ENCODE measurements at places on chromosomes 16 and 17.

- no peak for DNase-seq
These were observed 23.5 kb downstream of the USP36 start for GRCh38 chr17:78817123-78817522.

DNA sequence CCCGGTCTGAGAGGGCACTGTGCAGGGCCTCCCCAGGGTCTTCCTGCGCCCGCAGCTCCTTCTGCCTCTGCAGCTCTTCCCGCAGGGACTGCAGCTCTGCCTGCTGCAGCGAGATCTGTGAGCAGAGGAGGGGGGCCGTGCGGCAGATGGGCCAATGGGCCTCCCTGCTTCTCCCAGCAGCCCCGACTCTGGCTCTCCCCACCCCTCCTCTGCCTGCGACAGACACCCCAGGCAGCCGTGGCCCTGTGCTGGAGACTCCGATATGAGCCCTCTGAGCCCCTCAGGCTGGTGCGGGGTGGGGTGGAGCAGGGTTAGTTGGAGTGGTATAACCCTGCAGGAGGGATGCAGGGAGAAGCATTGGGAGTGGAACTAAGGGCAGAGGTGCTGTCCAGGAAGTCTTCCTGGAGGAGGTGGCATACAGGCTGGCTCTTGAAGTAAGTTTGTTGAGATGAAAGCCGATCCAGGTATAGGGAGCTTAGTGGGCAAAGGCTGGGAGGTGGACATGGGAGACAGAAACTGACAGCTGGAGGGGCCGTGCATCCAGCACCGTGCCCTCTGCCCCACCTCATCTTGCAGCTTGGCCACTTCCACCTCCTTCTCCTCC is 5.0 kb downstream of the THOC6 start:
- DNase-seq: no peak

GRCh38 chr16:29804455-29805231 is 1.7 kb upstream of the MAZ start:
- DNase-seq: no peak

GRCh38 chr16:31913668-31914067 is 40.1 kb downstream of the ZNF267 start:
- DNase-seq: no peak

DNA sequence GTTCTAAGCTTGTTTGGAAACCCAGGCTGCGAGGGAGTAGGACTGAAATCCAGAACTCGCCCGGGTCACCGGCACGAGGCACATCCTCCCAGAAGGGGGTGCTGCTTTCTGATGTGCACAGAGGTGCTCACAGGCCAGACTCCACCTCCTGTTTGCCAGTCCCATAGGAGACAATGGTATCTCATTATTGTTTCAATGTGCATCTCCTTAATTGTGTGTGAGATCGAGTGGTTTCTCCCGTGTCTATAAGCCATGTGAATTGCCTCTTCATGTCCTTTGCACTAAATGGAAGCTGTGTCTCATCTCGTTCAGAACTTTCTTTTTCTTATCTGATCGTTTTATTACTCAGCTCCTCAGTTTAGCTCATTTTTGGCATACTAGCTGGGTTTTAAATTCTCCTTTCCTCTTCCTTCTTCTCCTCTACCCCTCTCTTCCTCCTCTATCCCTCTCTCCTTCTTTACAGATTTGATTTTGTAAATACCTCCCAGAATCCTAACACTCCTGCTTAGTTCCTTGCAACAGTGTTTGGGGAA is 32.1 kb upstream of the PRKCB start:
- DNase-seq: no peak
